ENCODE measurements at places on chromosomes 7 and 10.

DNA sequence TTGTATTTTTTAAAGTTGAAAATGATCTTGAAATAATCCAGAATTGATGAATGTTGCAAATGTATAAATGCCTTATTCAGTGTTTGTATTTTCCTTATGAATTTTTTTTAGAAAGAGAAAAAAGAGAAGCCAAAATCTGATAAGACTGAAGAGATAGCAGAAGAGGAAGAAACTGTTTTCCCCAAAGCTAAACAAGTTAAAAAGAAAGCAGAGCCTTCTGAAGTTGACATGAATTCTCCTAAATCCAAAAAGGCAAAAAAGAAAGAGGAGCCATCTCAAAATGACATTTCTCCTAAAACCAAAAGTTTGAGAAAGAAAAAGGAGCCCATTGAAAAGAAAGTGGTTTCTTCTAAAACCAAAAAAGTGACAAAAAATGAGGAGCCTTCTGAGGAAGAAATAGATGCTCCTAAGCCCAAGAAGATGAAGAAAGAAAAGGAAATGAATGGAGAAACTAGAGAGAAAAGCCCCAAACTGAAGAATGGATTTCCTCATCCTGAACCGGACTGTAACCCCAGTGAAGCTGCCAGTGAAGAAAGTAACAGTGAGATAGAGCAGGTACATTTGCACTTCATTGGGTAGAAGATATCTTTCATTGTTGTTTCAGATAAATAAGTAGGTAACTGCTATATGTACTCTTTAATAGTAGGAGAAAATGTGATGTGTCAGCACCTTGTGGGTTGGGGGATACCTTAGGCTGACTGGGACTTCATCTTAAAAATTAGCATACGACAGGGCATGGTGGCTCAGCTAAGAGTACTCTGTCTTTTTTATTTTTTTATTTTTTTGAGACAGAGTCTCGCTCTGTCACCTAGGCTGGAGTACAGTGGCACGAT, 3.9 kb downstream of the DDX21 start:
- no peak for DNase-seq

DNA sequence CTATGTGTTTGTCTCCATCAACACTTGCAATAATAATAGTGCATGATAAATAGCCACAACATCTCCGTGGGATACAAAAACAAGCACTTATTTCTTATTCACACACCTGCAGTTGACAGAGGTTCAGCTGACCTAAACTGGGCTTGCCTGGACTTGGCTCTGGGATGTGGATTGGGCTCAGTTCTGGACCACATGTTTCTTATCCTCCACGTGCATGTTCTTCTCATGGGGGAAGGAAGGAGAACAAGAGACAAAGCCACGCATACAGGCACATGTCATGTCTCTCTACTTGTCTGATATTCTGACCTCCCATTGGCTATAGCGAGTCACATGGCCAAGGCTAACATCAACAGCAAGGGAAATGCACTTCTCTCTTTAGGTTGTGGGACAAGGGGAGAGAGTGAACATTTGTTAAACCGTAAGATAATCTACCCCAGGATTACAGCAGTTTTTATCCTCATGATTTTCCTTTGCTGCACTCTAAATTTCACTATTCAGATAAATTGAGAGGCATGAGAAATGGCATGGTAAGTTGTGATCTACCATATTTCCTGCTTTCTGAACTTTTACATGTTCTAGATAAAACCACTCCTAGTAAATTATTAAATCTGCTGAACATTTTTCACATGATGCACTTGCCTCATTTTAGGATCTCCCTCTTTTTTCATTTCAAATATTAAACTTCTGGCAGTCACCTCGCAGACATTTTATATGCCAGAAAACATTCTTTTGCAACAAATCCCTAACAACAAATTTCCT, 33.7 kb downstream of the CFAP58 start:
- DNase-seq = no peak

DNA sequence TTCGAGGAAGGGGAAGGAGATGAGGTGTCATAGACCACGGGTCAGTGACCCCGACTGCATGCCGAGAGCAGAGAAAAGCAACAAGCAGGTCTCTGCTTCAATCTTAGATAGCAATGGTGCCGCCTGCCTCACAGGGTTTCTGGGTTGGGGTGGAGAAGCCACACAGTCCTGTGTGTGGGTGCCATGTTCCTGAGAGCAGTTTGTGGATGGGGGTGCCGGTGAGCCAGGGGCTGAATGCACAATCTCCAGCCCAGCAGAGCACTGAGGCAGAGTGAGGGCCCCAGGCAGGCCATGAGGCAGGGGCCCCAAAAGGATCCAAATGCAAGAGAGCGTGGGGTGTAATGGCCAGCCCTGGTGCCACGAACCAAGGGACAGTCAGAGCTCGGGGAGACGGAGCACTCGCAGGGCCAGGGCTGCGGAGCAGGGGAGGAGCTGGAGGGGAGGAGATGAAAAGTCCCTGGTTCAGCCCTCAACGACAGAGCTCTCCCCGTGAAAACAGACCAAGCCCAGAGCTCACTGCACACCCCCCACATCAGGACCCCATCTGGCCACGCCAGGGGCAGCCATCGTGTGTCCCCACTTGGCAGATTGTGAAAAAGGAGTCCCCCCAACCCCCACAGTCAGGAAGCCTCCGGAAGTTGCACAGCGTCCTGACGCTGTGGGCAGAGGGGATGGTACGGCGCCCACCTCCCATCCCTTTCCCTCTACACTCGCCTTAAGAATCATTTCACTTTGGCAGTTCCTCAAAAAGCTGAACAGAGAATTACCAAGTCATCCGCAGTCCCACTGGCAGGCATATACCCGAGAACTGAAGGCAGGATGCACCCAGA, 19.9 kb downstream of the WDR86 start:
- no peak for DNase-seq

- DNase-seq = no peak
These were observed 39.1 kb upstream of the ANAPC16 start for GRCh38 chr10:72176701-72177100.

- DNase-seq = no peak
These were observed 5.9 kb downstream of the JAKMIP3 start for GRCh38 chr10:132071667-132072066.

DNA sequence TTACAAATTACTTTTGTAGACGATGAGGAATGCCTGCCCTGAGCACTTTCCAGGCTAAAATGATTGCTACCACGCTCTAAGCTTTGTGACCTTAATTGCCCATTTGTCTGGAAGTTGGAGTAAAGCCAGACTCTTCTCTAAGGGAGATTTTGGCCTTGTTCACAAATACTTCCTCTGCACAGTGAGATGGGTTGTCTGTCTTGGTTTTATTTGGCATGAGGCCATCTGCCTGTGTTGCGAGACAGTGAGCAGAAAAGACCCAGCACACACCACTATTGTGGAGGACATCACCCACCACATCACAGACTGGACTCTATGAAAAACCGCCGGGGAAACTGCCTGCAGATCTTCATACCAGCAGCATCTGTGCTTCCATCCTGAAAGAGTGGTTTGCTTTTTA, 138.4 kb downstream of the BICC1 start:
- DNase-seq = no peak

- DNase-seq = no peak
These were observed 745 bp upstream of the ORAI2 start for GRCh38 chr7:102432442-102433218.

GRCh38 chr7:129298268-129298893, 73.6 kb downstream of the AHCYL2 start:
- DNase-seq = no peak

- no peak for DNase-seq
These were observed 33.1 kb downstream of the LAMB1 start for GRCh38 chr7:107969856-107970255.

GRCh38 chr10:113283189-113283588, 269.7 kb upstream of the HABP2 start:
- no peak for DNase-seq

DNA sequence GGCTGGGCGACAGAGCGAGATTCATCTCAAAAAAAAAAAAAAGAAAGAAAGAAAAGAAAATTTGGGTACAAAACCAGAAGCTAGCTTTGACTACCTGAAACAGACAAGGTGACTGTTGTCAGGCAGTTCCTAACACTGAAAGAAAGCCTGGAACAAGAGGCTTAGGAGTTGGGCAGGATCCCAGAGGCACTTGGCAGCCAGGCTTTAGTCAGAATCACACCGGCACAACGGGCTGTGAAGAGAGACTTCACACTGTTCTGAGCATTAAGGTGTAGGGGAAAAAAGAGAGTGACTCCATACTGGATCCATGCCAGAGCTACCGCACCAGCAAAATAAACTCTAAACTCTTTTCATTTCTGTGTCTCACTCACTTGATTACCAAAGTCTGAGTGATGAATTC, 130.8 kb downstream of the ZNF467 start:
- DNase-seq = no peak

- DNase-seq = no peak
These were observed 688.9 kb upstream of the POT1 start for GRCh38 chr7:125618516-125618915.

DNA sequence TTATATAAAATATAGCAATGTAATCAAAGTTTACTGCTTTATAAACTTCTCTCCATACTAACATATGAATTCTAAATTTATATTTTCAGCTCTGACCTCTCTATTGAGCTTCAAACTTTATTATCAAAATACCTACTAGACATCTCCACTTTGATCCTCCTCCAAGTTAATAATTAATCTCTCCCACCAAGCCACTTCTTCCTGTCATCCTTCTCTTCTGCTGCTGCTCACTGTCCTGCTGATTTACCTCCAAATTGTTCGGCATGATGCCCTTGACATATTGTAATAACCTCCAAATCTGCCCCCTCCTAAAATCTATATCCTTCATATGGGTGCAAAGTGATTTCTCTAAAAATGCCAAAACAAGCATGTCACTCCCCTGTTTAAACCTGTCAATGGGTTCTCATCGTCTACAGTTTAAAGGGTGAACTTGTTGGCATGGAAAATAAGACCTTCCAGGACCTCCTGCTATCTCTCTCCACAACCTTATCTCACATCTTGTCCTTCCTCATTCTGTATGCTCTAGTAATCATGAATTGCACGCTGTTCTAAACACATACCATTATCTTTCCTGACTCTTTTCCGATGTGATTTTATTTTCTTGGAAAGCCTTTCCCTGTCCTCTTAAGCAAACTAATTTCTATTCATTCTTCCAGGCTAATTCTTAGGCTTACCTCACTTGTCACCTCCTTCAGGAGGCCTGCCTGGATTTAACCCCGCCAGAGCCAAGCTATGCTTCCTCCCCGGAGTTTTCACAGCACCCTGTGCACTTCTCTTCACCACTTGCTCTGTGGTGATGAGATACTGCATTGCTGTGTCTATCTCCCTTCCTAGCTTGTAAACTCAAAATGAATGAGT, 52.1 kb upstream of the STK17A start:
- DNase-seq = no peak

- no peak for DNase-seq
These were observed 178.0 kb downstream of the NPSR1 start for GRCh38 chr7:34835901-34836600.

- no peak for DNase-seq
These were observed 5.1 kb downstream of the DEPP1 start for GRCh38 chr10:44973323-44974081.

DNA sequence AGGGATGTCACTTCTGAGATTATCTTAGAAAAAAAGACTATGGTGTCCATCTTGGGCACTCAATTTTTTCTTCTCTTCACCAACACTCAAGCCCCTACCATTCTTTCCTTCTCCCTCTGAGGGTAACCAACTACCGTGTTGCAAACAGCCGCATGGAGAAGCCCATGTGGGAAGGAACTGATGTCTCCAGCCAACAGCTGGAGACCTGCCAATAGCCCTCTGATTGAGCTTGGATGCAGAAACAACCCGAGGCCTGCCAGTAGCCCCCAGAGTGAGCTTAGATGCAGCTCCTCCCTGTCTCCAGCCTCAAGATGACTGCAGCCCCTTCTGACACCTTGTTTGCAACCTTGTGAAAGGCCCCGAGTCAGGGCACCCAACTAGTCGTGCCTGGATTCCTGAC, 36.4 kb upstream of the CHCHD3 start:
- no peak for DNase-seq
